ENCODE measurements at places on chromosomes 12 and 14.

GRCh38 chr12:48122065-48122834, 3.1 kb downstream of the PFKM start:
- DNase-seq, result no peak

- no peak for DNase-seq
Measured at GRCh38 chr12:50402264-50403000, 1.7 kb downstream of the LARP4 start.

- peak; percentile 42 for DNase-seq
Measured at GRCh38 chr14:22190411-22191191, 398.4 kb downstream of the DAD1 start.

GRCh38 chr12:87679251-87679650, 349.9 kb downstream of the C12orf50 start:
- DNase-seq, result no peak

DNA sequence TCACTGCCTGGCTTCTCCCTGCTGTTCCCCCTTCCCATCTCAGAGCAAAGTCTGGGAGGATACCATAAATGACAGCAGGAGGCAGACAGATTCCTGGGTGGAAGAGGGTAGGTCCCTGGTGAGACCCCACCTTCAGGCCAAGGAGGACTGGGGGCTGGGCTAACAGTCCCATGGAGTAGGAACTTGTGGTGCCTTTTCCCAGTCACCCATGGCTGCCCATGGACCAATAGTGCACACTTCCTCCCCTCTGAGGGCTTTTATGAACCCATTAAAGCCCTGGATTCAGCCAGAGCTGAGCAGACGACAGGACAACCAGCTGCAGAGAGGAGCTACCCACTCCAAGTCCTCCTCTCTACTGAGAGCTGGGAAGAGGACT, 36.6 kb upstream of the OR5AU1 start:
- DNase-seq, result no peak
